ENCODE measurements at places on chromosomes 3 and 15.

- peak; percentile 90 for DNase-seq
Measured at GRCh38 chr15:80179025-80179759, 26.4 kb downstream of the FAH start.

DNA sequence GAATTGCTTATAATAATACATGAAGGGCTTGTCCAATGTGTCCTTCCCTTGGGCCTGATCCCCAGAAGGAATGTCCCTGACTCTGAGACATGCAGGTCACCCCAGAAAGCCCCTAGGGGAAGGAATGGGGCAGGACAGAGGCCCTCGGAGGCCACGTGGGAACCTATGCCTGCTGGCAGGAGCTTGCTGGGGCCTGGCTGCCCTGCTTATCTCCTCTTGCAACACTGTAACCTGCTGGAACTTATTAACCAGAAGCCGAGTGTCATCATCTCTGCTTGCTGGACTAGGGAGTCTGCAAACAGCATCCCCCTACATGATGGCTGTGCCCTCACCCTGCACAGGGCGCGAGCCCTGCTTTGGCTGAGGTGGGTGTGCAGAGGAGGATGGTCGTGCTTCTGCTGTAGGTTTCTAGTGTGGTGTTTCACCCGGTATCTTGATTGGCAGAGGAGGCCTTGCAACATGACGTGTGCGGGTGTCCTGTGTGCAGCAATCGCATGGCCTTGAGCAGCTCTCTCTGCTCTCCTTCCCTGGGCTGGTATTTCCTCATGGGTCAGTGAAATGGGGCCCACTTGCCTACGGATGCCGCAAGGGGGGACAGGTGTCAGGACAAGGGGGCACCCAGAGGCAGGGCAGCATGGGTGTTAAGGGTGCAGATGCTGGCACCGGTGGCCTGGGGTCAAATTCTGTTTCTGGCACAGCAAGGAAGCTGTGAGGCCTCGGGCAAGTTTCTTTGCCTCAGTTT is 5.0 kb downstream of the CHST13 start:
- DNase-seq, result no peak

DNA sequence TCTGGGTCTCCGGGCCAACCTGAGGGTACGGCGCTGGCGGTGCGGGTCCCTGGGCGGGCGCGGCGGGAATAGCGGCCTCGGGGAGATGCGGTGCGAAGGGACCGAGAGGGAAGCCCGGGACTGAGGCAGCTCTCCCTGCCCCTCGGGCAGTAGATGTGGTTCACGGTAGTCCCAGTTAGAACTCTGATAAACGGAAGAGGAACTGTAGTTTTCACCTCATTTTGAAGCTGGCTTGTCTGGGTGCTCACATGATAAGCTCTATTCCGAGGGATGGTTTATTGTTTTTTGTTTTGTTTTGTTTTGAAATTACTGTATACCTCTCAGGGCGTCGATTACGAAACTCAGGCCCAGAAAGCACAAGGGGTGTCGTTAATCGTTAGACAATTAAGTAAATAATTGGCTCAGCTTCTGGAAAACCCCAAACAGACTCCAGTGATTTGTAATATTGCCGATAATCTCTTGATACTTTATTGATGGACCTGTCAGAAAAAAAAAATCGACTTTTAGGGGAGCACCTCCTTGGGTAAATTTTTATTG is 413 bp downstream of the NUSAP1 start:
- no peak for DNase-seq

DNA sequence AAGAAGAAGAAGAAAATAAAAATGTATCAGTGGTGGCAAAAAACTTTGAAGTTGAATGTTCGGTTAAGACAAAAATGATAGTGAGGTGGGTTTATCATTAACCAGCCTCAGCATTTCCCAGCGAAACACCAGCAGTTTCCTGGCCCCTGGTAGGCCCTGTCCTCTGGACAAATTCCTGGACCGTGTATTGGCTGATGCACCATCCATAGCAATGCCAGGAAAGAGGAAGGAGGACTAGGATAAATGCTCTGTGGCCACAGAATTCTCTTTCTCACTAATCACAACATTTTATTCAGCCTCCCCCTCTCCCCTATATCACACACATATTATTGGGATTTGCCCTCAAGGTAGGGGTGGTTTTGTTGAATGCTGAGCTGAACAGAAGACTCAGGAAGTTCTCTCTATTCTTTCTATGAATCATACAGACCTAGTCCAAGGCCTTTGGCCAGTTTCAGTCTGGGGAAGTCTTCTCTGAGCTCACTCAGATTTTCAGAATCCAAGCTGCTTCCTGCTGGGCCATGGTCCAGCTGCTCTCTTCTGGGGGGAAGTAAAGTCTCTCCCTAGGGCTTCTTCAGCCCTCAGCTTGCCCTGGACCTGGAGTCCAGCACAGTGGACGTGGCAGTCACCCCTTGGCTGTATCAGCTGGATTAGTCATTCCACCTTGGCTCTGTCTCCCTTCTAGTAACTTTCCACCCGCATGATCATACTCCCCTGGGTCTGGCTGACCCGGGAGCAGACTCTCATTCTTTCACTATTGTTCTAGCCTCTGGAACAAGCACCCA is 27.6 kb downstream of the SLC28A1 start:
- DNase-seq, result peak; percentile 91

DNA sequence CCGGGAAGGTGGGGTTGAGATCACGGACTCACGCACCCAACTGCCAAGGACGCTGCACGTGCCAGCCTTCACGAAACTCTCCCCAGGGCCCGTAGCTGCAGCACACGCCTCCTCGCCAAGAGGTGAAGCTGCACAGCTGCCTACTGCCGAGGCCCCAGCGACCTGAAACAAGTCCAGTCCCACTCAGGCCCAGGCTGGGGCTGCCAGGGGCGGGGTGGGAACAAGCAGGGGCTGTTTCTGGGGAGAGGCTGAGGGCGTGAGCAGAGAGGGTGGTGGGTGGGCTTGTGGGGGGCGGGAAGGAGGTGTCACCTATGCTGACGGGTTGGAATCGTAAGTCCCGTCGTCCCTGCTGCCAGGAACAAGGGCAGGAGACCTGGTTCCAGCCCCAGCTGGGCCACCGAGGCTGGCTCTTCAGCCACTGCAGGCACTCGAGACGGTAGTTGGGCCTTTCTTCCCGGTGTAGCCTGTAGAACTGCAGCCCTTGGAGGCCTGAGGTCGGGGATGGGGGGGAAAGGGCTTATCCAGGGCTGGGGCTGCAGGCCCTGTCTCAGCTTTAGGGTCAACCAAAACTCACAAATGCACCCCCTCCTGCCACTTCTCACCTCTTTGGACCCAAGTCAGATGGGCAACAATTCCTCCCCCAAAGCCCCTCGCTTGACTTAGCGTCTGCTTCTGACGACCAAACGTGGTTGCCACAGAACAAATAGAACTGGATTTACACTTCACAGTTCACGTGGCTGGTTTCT is 44.4 kb downstream of the MUC20 start:
- DNase-seq, result no peak

- DNase-seq, result peak; percentile 73
Measured at GRCh38 chr15:95025924-95026728, 794.8 kb downstream of the MCTP2 start.

DNA sequence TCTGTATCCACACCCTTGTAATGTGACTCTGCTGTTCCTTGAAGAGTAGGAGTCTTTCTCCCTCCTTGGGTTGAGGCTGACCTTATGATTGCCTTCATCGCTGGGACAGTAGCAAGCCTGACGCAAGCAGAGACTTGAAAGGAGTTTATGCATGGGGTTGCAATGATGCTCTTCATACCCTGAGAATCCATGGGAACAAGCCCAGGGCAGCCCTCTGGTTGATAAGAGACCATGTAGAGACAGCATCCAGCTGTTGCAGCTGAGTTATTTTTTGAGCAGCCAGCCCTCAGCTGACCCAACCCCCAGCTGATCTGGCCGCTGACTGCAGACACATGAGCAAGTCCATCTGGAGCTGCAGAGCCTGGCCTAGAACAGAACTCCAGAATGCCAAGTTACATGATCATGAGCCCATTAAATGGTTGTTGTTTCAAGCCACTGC is 60.6 kb upstream of the ARNT2 start:
- DNase-seq, result peak; percentile 46

DNA sequence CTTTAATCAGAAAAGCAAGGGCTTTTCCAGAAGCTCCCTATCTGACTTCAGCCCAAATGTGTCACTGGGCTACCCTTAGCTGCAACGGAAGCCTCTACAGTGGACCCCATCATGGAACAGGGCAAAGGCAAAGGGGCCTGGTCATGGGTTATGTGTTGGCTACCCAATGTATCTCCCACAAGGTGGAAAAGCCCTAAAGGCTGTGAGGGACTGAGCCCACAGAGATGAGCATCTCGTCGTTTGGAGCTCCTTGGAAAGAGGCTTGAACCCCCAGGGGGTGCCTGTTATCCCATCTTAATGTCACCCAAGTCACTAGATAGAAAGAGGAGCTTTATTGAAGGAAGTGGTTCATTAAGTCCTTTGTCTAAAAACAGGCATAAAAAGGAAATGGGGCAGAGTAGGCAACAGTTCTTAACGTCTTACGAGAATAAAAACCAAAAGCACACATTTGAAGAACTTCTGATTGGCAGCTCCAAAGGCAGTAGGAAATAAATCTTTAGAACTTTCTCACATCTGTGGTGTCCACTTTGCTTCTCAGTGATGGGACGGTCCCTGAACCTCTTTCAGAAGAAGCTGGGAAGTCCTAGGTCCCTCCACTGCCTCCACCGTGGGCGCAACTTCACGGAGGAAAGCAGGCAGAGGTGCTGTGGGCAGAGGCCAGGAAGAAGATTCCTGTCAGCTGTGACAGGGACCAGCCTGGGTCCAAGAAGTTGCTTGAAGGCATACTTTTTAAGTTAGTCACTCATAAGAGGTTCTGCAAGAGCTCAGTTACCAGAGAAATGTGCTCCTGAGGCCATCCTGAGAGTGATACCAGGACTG is 93.7 kb downstream of the MYLK start:
- peak; percentile 74 for DNase-seq

- DNase-seq, result no peak
Measured at GRCh38 chr3:4972652-4973643, 6.3 kb upstream of the BHLHE40 start.

- no peak for DNase-seq
Measured at GRCh38 chr3:11643201-11643603, 513 bp downstream of the VGLL4 start.

- no peak for DNase-seq
Measured at GRCh38 chr3:76684946-76685345, 355.0 kb upstream of the ROBO2 start.

DNA sequence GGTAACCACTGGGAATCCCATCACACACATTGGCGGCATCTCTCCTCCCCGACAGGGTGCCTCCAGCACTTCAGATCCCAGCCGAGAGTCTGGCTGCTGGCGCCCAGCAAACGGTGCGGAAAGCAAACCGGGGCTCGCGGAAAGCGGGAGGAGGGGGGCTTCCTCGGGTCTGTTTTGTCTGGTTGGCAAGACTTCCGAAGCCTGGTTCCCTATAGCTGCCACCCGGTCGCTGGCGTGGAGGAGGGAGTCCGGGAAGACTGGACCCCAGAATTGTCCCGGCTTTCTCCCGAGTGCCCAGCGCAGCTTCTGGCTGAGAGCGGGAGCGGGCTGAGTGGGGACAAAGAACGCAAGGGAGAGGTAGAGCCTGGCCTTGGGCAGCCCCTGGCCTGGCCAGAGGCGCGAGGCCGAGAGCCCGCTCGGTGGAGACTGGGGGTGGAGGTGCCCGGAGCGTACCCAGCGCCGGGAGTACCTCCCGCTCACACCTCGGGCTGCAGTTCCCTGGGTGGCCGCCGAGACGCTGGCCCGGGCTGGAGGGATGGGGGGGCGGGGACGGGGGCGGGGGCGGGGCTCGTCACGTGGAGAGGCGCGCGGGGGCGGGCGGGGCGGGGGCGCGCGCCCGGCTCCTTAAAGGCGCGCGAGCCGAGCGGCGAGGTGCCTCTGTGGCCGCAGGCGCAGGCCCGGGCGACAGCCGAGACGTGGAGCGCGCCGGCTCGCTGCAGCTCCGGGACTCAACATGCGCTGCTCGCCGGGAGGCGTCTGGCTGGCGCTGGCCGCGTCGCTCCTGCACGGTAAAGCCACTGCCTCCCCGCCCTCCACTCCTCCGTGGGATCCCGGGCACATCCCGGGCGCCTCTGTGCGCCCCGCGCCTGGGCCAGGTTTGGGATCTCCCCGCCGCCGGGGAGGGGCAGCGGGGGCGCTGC is at the start of gene CHRNA7:
Gene CHRNA7 (plus strand): TSS at position 654 of the 920 bp plus-strand sequence. CDS start 80 bp downstream, at position 734.
- peak; percentile 19 for DNase-seq

DNA sequence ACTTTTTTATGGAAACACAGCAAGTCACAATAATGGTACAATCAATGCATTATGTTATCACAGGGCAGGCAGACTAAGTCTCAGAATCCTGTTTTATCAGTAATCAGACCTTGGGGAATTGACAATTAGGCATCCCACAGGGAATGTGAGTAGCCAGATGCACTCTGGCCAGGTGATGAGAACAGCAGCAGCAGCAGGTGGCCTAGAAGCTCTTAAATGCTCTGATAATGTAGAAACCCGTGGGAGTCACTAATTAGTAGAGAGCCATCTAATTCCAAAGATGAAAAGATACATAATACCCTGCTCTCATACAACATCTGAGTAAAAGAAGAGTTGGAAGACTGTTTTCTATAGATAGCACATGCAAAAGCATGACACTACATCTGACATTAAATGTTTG is 12.6 kb downstream of the CEP152 start:
- no peak for DNase-seq

GRCh38 chr3:143910756-143911155 is 60.9 kb upstream of the DIPK2A start:
- DNase-seq, result no peak

DNA sequence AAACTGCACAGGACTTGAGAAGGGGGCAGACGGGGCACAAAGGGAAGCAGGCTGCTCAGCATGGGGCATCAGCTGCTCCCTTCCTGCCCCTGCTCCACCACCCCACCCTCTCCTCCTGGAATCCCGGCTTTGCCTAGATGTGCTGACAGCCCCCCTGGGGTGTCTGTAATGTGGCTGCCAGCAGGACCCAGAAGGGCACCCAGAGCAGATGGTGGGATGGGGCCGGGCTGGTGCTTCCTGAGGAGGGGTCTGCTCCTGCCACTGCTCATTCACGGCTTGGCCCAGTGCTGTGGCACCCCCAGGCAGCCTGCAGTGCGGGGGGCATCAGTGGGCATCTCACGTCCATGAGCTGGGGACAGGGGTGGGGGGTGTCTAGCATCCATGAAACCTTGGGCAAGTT is 10.2 kb downstream of the H1-8 start:
- no peak for DNase-seq

Data from mesenchymal stem cell (in vitro differentiated cells and primary cell).